ENCODE measurements at places on chromosomes 2 and 18.

DNA sequence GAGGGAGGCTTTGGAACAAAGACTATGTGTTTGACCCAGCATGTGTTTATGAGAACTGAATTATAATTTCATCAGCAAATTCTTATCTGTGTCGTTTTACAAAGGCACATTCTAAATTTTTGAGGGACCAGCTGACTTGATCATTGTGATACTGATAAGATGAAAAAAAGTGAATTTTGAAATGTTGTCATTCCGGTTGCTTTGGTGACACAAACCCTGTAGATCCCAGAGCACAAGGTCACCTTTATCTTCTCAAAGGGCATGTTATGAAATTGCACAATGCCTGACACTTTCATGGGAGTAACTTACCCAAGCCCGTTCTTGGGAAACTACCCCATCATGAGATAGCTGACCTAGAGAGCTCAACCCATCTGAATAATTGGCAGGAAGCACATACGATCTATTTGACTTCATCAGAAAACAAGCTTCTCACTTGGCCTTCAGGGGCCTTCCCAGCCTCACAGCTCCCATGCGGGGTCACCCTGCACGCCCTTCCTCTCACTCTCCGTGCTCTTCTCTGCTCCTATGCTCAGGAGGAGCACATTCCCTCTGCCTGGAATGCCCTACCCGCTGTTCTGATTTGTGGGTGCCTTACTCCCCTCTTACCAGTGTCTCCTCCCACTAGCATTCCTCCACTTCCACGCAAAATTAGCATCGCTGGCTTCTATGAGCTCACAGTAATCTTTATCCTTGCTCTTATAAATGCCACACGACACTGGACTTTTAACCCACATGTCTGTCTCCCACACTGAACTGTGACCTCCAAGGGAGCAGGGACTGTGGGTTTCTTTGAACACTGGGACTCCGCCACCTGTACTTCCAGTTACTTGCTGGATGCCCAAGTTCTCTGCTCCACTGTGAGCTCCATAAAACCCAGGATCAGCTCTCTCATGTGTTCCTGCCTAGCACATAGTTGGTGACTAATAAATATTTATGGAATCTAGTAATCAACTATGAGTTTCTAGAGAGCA lies 555.8 kb upstream of the ID2 start:
- no peak for DNase-seq

DNA sequence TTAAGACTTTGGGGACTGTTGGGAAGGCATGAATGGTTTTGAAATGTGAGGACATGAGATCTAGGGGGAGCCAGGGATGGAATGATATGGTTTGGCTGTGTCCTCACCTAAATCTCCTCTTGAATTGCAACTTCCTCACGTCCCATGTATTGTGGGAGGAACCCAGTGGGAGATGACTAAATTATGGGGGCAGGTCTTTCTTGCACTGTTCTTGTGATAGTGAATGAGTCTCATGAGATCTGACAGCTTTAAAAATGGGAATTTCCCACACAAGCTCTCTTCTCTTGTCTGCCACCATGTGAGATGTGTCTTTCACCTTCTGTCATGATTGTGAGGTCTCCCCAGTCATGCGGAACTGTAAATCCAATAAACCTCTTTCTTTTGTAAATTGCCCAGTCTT lies 11.5 kb upstream of the MBP start:
- no peak for DNase-seq

DNA sequence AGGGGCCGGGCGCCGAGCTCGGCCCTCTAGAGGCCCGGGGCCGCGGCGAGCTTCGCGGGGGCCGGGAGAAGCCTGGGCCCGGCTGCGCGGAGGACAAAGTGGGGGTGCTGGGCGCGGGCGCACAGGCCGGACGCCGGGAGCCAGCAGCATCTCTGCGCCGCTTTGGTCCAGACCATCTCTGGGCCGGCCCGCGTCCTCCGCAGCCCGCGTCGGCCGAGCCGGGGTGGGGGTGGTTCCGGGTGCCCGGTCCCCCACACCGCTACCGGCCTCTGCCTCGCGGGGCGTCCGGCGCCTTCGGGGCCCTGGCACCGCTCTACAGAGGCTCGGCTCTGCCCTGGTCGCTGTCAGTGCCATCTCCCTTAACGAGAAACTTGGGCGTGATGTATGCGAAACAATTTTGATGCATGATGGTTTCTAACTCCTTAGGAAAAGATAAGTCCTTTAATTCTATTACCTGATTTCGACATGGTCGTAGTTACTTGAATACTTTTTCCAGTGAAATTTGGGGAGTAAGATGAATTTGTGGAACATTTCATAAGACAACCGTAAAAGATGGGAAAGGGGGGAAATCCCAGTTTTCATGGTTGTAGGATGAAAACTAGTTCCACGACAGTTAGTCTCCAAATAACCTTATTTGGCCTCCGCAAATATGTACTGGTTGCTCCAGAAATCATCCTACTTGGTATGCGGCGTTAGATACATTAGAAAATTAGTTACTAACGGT lies 562 bp downstream of the TWSG1 start:
- DNase-seq, result no peak

GRCh38 chr18:46061387-46061786 lies 10.7 kb downstream of the PSTPIP2 start:
- DNase-seq, result no peak

DNA sequence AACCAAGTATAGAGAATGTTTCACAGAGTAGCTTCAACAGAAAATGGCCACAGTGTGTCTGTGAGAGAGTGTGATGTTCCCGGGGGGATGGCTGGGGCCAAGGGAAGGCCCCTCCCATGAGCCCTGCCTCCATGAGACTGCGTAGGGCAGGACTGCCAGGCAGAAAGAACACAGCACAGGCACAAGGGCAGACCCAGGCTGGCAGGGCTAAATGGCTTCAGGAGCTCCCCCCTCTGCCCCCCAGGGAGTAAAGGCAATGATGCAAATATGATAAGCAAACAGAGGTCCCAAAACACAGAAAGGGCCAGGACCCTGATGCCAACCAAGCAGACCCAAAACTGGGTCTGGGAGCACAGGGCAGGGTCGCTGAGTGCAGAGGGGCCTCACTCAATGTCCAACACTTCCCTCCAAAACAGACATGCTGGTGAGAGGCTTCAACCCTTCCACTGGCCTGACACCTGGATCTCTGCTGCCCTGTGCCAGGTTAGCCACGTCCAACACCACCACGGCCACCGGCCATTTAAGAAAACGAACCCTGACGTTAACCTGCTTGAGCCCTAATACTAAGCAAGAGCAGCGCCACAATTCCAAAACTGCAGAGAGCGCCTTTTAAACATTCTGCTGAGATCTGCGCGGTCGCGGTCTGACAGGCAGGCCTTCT lies 90.3 kb downstream of the HDAC4 start:
- no peak for DNase-seq

DNA sequence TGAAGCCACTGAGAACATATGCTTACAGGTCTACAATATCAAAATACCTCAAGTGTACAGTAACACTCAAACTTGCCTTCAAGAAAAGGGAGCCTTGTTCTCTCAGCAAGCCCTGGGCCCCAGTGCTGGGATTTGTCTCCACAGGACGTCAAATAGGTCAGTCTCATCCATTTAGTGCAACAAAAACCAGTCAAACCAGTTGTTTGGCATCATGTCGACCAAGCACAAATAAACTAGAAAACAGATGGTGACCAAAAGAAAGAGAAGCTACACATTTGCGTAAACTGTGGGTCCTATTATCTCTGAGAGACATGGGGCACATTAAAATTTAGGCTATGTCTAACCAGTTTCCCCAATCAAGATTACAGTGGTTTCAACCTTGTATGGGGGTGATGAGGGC lies 182.6 kb upstream of the PKDCC start:
- DNase-seq, result no peak

All from epithelial cell of prostate (primary cell).